Smooth muscle cell of trachea (primary cell): ENCODE measurements at places on chromosomes 1 and 21. TPM values are rescaled to one million over a fixed set of nuclear protein-coding genes. Genes with fewer than 3 reads are reported as not detected.

Gene DTL
- 1.3 and 8.9 TPM in 2 replicates for total RNA-seq

Gene ZP4
- total RNA-seq, result not detected in 2 replicates

Gene DNASE2B
- not detected in 2 replicates for total RNA-seq

Gene KRTAP15-1
- total RNA-seq, result not detected in 2 replicates
